ENCODE measurements at places on chromosomes 1 and 21.

DNA sequence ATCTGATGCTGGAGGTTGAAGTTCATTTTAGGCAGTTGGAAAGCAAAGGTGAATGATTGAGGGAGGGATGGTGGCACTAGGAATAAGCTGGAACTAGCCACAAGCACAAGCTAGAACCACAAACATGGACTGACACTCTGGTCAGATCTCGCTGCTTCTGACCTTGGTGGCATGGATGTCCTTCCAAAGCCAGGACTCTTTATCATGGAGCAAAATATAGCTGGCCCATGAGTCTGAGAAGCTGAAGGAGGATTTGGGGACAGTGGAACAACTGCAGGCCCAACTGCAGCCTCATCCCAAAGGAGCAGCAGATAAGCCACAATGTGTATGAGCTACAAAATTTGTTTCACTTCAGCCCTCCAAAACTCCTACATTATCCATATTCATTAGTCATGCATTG is 35.5 kb downstream of the SRSF11 start:
- DNase-seq, result no peak

DNA sequence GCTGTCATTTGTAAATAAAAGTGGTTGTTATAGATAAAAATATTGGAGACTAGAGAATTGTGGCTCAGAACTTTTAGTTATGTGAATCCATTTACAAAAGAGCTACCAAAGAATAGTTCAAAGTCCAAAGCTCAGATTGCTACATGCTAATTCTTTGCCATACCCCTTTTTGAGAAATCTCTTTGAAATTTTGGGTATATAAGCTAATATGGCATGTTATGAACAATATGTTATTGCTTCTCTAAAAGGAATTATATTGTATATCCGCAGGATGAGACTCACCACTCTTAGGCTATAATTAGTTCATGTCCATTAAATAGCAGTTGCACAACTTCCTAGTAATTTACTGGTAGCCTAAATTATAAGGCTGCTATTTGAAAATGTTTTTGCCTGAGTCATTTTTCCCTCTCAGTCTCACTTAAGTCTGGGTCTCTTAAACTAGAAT is 178.0 kb downstream of the ZNF281 start:
- DNase-seq, result no peak

GRCh38 chr1:202807451-202807925 is 733 bp downstream of the KDM5B start:
- DNase-seq, result no peak

- no peak for DNase-seq
These were observed 121.3 kb downstream of the PCBP3 start for GRCh38 chr21:45764792-45765191.

DNA sequence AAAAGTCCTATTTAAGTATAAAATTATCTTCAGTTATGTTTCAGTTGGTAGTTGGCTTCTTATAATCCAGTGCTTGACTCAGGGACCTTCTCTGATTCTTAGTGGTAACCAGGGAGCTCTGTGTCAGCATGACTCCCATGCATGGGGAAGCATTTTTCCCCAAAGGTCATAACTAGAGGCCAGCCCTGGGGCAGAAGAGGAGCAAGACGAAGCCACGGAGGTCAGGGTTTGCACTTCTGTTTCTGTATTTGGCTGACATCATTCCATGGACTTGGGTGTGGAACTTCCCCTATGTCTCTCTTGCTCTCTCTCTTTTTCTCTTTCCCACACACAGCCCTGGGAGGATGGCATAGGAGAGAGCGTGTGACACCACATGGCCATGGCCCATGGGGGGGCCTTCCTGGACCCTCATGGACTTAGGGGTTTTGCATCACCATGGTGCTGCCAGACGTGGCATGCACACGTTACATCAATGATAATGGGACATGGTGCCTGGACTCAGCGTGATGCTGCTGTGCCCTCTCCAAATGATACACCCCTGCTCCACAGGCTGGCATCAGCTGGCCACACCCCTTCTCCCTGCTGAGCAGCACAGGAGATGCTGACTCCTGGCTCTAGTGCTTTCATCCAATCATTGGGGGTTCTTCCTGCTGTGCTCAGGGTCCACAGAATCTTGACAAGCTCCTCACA is 260.5 kb downstream of the KCNJ6 start:
- DNase-seq, result no peak
